ENCODE measurements at places on chromosomes 11 and 22. TPM values are rescaled to one million over a fixed set of nuclear protein-coding genes. Genes with fewer than 3 reads are reported as not detected.

The PAK1 gene
- 13.1 TPM for total RNA-seq

The GRIK4 gene
- total RNA-seq = 0.05 TPM

GRCh38 chr11:29224739-29225384 is 792.0 kb downstream of the KCNA4 start:
- DNase-seq = no peak

- no peak for DNase-seq
These were observed 164.5 kb upstream of the POU2AF2 start for GRCh38 chr11:111081021-111081511.

- DNase-seq = peak; percentile 15
These were observed 673 bp downstream of the CDON start for GRCh38 chr11:126061707-126062678.

- DNase-seq = no peak
These were observed 184.9 kb downstream of the CASP12 start for GRCh38 chr11:104713401-104713800.

GRCh38 chr11:124656774-124657630 is 16.5 kb downstream of the SIAE start:
- DNase-seq = no peak

GRCh38 chr11:112247201-112247600 is 13.5 kb downstream of the PLET1 start:
- no peak for DNase-seq

- DNase-seq = no peak
These were observed 46.7 kb upstream of the PPARA start for GRCh38 chr22:46103664-46104063.

DNA sequence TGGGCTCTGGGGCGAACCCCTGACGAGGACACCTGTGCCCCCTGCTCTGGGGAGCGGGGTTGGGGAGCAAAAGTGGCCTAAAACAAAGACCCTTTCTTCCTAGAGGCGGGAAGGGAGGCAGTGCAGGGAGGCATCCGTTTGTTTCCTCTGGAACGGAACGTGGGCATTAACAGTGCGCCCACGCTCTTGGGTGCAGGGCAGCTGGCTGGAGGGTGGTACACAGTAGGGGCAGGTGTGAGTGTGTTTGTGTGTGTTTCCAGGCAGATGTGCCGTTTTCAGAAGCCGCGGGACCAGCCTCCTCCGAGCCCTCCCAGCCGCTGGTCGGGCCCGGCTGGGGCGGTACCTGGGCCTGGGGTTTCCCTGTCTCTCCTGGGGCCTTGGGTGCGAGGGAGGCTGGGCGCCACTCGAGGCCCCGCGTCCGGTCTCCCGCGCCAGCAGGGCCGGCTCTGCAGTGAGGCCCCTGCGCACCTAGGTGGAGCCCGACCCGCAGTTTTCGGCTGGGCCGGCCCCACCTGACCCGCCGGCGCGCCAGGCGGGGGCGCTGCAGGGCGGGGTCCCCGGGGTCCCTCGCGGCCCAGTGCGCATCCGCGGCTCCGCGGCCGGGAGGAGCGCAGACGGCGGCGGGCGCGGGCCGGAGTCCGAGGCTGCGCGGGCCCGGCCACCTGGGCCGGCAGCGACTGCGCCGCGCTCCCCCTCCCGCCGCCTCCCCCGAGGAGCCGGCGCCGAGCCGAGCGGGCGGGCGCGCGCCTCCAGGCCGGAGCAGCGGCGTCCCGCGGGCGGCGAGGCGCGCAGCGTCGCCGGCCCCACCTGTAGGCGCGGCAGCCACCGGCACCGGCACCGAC is 1252.7 kb downstream of the BRD1 start:
- no peak for DNase-seq

GRCh38 chr22:22316589-22316988 is 72.0 kb downstream of the VPREB1 start:
- no peak for DNase-seq
